Urinary bladder (tissue), 4 donors: ENCODE measurements at places on chromosomes 1 and 21.

GRCh38 chr1:171909711-171910110 lies 68.4 kb downstream of the DNM3 start:
- no peak for DNase-seq

- no peak for DNase-seq
Measured at GRCh38 chr1:19340387-19340937, 28.3 kb downstream of the SLC66A1 start.

DNA sequence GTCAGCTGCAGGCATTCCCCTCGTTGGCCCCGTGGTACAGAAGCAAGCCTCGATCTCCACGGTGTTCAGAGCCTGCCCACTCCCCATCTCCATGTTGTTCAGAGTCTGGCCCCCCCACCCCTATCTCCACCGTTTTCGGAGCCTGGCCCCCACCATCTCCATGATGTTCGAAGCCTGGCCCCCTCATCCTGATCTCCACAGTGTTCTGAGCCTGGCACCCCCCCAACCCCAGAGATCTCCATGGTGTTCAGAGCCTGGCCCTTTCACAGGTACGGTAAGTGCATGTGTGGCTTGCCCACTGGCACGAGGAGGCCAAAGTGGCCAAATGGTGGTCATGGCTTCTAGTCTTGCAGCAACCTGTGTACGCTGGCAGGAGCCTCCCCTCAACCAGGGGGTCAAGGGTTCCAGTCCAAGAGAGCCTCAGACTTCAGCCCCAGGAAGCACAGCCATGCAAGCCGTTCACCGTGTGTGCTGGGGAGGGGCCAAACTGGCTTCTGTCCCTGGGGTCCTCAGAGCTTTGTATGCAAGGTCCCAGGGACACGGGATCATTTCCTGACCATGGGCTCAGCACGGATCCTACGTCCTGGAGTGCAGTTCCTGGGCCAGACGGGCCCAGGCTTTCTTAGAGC lies 13.3 kb upstream of the PCBP3 start:
- DNase-seq, result no peak

- no peak for DNase-seq
Measured at GRCh38 chr1:154454386-154455120, 47.5 kb upstream of the TDRD10 start.

DNA sequence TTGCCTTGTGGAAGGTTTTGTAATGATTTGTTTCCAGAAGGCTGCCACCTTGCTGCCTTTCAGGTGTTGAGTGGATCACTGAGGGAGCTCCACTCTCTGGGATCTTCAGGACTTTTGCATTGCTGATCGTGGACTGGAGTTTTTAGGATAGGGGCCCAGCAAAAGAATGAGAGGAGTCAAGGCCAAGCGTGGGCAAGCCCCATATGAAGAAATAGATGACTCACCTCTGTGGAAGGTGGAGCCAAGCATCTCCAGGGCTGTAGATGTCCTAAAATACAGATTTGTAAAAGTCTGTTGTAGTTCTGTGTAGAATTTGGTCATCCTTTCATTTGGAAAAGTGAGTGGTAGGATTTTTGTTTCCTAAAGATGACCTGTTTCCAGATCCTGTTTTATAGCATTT lies 67.0 kb downstream of the ST3GAL3 start:
- DNase-seq, result no peak

GRCh38 chr1:228081144-228081543 lies 1.4 kb upstream of the ARF1 start:
- no peak for DNase-seq

DNA sequence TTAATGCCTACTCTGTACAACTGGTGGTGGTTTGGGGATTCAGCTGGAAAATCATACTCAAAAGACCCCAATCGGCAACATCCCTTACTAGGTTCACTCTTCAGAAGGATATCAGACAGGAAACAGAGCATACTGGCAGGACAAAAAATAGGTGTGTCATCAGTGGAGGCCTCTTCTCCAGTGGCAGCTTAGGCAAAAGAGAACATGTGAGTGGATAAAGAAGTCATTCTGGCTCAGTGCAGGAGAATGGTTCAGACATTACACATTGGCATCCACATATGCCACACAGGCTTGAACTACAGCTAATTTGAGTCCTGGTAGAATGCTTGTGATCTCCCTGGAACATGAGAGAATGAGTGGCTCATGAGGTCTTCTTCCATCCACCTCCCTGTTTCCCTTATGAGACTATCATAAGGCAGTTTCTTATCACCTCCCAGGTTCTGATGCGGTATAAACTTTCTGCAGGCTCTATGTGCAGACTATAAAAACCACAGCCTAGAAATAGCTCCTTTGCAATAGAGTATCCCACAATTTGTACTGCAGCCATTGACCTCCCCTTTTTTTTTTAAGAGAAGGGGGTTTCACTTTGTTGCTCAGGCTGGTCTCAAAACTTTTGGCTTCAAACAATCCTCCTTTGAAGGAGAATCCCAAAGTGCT lies 24.7 kb downstream of the VAMP4 start:
- no peak for DNase-seq

DNA sequence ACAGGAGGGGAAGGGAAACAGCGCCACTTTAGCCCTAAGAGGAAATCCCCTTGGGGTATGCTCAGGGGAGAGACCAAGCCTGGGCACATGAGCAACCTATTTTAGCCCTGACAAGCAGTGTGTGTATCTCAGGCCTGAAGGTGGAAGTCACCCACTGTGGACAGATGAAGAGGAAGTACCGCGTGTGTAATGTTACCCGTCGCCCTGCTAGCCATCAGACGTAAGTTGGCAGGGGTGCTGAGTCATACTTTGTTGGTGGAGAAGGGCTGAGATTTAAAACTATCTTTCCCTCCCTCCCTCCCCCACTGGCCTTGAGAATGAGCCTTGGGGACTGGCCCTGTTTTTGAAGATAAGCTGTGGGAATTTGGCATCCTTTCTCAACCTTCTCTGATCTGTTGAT lies 11.2 kb downstream of the AGO1 start:
- no peak for DNase-seq

GRCh38 chr1:152047413-152047729 lies 10.6 kb upstream of the S100A11 start:
- DNase-seq, result no peak

DNA sequence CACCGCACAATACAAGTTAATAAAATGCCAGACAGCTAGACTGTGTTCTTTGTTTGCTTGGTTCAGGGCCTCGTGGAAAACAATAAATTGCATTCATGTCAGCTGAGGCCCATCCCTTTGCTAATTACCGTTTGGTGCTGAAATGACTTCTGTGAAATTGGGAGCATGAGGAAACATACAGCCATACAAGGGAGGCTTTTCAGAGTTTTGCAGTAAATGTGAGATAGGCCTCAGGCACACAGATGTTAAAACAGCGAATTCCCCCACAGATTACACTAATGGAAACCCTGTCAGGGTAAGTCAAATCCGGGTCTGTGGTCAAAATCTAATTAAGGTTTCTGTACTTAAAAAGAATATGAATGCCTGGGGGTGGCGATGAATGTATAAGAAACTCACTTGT lies 173.5 kb upstream of the LMO4 start:
- no peak for DNase-seq

DNA sequence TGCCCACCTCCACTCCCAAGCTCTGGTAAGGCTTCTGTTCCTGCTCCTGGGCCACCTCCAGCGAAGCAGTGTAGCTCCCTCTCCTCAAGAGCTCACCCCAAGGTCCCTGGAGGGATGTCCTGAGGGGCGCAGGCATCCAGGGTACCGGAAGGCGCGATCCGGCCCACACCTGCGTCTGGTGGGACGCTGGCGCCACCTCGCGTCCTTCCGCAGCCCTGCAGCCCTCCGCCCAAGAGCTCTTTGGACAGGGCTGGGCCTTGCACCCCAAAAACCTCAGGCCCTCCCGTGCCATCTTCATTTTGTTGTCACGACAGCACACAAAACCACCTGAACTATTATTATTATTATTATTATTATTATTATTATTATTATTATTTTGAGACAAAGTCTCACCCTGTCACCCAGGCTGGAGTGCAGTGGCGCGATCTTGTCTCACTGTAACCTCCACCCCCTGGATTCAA lies 49.2 kb upstream of the PAX7 start:
- DNase-seq, result no peak

DNA sequence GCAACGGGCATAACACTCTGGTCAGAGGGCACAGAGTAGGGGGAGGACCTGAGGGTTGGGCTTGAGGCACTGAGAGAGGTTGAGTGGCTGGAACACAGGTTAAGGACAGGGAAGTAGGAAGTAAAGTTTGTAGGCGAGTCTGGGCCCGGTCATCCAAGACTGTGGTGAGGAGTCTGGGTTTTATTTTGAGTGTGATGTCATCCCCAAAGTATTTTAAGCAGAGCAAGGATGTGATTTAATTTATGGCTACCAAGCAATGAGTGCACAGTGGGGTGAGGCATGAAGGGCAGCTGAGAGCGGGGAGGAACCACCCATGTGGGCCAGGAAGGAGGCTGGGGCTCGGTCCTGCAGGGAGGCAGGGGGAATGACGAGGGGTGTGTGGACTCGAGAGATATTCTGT lies 11.2 kb upstream of the VWA5B1 start:
- DNase-seq, result no peak

DNA sequence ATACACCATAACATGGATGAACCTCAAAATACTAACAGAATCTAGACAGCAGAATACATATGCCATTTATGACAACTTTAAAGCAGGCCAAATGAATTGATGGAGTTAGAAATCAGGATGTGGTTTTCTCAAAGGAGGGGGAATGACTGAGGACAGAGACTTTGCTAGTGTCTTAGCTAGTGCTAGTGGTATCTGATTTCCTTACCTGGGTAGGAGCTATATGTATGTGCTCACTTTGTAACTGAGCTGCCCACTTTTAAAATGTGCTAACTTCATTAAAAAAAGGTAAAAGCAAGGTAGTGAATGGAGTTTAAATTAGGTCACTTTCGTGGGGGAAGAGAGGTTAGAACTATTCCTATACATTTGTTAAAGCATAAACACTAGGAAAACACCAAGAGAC lies 2.6 kb downstream of the GTF2B start:
- DNase-seq, result no peak

DNA sequence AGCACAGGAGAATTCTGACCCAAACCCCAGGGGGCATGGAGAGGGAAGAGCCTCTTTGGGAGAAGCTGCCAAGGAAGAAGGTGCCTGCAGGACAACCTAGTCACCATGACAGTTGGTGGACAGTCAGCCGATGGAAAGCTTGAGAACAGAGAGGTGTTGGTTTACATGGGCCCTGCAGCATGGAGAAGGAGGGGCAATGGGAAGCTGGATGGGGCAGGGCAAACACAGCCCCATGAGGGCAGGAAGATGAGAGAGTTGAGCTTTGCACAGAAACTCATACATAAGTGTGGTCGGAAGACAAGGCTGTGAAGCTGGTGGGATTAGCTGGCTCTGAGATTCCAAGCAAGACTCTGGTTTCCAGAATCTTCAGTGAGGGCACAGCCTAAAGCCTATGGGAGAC lies 6.6 kb upstream of the SLC5A9 start:
- DNase-seq, result no peak

DNA sequence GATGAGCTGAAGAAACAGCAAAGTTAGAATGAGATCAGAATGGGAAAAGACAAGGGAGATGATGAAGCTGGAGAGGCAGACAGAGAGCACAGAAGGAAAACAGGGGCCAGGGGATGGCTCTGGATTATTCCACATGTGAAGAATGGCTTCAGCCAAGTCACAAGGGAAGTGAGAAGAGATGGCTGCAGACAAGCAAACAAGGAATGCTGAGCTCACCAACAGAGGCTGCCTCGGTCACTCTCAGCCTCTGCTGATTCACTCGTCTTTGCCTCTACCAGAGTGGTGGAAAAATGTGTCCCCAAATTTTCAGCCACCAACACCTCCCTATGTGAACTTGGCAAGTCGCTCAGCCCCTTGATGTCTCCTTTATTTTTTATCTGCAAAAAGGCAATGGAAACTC lies 46.7 kb downstream of the TRABD2B start:
- no peak for DNase-seq

DNA sequence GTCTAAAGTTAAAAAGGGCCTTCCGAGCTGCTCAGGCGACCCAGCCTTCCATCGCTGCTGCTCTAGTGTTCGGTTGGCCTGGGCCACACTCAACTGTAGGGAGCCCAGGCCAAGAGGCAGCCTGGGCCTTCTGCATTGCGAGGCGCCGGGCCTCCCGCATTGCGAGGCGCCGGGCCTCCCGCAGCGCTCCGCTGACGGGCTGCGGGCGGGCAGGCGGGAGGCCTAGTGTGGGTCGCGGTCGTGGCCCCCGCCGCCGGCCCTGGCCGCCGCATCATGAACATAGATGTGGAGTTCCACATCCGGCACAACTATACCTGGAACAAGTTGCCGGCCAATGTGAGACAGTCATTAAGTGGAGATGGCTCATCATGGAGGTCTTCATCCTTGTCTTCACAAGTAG lies 48.3 kb downstream of the PPIAL4G start:
- DNase-seq, result no peak

- DNase-seq, result no peak
Measured at GRCh38 chr1:49136738-49137251, 360.1 kb upstream of the BEND5 start.

GRCh38 chr1:56225964-56226815 lies 353.2 kb downstream of the PLPP3 start:
- DNase-seq, result no peak

- no peak for DNase-seq
Measured at GRCh38 chr21:31788581-31788980, 56.7 kb upstream of the SCAF4 start.

DNA sequence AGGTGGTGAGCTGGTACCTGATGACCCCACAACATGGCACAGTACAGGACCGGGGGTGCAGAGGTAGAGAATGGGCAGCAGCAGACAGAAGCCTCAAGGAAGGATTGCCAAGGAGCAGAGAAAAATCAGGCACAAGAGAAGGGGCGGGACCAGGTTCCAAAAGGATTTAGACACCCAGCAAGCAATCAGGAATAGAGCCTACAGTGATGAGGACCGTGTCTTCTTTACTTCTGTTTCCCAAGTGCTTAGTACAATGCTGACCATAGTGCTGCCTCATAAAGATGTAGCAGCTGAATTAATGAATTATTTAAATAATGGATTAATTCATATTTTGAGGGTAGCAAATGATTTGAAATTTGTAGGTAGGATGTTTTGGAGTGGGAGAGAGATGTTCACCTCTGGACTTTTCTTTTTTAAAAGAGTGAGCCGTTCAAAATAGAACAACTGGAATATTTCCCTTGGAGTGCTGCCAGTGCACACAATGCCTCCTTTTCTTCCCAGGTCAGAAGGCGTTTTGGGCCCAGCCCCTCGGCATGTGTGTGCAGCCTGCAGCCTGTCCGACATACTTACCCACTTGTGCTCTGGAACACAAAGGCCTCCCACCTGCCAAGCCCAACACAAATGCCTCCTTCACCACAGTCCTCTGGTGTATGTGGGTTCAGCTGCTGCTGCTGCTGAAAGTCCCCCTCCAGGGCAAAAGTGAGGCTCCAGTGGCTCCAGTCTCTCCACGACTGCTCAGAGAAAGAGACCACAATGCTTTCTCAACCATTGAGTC lies 19.6 kb downstream of the KANK4 start:
- no peak for DNase-seq
